ENCODE measurements at places on chromosomes 11 and 22.

GRCh38 chr22:37019309-37020191, at the start of the genes MPST and TST:
Gene MPST, plus strand, starts transcription at chr22:37019742. Its CDS starts 95 bp downstream, at chr22:37019837.
Gene TST, minus strand, starts transcription at chr22:37019447. Its CDS starts 715 bp downstream, at chr22:37018732.
- DNase-seq, result no peak

DNA sequence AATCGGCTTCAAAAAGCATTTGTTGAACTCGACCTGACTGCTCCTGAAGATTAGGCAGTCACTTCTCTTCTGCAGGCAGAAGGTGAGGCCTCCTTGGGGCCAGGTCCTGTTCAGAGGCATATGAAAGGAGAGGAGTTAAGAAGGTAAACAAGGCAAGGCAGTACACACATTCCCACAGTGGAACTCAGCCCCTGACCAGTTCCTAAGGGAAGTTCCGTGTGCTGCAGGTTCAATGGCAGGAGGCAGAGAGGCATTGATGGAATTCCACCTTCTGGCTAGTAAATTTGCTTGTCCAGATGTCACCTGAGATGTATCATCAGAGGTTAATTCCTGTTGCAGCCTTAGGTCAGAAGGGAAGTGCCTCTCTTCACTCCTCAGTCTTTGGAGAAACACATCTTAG, 337.0 kb upstream of the MTNR1B start:
- no peak for DNase-seq

DNA sequence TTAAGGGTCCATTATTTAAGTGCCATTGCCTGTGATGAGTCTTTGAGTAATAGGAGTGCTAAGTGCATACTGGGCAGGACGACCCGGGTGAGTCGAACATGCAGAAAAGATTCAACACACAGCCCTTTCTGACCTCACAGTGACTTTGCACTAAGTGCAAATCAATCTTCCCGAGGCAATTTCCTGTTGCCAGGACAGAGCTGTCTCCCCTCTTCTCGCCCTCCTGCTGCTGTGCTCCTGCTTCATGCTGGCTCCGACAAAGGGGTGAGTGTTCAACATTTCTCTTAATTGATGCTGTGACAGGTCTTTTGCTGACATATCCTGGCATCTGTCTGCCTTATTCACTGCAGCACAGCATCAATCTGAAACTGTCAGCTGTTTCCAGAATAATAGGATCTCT, 42.0 kb downstream of the MCHR1 start:
- DNase-seq, result peak; percentile 68

DNA sequence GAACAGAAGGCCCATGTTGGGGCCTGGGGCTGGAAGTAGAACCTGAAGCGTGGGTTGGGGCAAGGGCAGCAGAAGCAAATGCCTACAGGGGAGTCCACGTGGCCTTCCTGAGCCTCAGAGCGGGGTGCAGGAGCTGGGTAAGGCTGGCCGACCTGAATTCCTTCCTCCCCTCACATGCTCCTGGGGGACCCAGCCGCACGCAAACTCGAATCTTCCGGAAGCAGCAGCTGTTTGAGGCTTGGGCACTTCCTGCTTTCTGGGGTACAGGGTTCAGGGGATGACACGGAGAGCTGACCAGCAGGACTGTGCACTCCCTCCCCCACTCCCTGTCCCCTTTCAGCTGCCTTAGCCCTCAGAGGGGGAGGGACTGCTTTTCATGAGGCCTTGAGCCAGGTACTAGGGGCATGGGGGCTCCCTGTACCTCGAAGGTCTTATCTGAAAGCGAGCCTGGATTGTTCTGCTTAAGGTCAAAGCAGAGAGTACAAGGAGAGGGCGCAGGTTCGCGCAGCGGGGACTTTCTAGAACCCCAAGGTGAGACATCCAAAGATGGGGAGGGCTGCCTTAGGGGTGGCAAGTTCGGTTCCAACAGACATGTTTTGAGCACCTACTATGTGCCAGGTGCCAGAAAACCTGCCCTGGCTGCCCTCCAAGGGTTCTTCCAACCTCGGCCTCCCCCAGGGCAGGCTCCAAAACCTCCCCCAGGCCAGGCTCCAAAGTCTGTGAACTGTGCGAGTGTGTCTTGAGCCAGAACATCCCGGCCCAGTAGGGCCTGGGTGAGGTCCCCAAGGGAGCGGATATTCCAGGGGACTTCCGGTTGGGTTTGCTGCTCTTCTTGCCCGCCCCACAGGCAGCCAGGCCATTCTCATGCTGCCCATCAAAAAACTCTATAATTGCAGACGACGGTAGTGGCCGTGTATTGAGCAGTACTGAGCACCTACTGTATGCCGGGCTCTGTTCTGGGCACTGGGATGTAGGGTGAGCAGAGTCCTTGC, 1.7 kb downstream of the NCF4 start:
- DNase-seq, result no peak

GRCh38 chr22:30864441-30865420, 103.8 kb downstream of the MORC2 start:
- no peak for DNase-seq

DNA sequence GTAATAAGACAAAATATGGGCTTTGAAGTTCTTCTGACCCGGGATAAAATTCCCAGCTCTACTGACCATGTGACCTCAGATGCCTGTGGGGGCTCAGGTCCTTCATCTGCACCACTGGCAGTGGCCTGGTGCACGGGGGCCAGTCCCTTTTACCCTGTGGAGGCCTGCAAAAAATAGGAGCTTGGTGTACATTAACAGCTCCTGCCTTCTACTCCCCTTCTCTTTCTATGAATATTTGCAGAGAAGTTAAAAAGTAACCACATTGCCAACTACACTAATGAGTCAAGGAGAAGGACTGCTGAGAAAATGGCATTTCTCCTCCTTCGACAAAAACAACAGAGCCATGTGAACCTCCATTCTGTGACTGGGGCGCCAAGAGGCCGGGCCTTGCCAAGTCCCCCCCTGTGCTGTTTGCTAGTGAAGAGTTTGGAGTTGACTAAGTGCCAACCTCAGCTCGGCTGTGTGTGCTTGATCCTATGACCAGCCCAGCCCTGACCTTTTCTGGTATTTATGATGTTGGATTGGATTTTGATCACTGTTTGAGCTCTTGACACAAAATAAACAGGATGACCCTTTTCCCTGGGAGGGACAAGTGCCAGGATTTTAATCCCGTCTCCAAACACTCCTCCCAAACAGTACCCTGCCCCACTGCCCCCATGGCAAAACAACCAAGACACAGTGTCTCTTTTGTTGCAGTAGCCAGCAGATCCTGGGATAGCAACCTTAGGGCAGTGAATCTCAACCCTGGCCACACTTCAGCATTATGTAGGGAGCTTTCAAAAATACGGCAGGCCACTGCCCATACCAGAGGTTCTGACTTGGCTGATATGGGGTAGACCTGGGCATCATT, 380.1 kb downstream of the LARGE1 start:
- no peak for DNase-seq

DNA sequence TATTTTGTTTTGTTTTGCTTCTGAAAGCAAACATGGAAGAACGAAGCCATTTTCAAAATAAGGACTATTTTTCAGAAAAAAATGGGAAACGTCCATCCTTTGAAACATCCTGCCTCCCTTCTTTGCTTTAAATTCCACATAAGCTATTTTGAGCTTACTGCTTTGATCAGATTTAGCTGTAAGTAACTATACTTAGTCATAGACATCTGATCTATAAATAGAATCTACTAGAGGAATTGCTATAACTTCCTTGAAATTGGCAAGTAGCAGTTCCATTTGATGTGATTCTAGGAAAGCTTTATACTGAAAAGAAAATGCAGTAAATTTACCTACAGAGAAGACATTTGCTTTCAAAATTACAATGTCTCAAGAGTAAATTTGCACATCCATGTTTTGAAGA, 305.8 kb downstream of the TTC28 start:
- no peak for DNase-seq

DNA sequence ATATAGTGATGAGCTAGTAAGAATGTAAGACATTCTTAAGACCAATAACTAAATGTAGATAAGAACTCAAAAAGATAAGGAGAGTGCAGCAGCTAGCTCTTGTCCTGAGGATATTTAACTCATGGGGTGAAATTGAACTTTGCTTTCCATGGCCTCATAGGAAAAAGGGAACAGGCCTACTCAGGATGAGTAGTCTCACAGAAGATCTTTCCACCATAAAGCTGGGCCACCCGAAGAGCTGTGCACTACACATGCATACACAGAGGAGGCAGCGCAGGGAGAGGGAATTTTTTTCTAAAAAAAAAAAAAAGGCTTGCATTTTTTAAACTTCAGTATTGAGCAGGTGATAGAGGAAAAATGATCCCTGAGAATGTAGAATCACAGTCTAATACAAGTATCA, 59.9 kb upstream of the CFAP300 start:
- DNase-seq, result no peak

- DNase-seq, result no peak
Observed at GRCh38 chr11:123469089-123469488, 39.0 kb downstream of the GRAMD1B start.

GRCh38 chr11:106585061-106585460, 433.2 kb downstream of the GUCY1A2 start:
- no peak for DNase-seq

DNA sequence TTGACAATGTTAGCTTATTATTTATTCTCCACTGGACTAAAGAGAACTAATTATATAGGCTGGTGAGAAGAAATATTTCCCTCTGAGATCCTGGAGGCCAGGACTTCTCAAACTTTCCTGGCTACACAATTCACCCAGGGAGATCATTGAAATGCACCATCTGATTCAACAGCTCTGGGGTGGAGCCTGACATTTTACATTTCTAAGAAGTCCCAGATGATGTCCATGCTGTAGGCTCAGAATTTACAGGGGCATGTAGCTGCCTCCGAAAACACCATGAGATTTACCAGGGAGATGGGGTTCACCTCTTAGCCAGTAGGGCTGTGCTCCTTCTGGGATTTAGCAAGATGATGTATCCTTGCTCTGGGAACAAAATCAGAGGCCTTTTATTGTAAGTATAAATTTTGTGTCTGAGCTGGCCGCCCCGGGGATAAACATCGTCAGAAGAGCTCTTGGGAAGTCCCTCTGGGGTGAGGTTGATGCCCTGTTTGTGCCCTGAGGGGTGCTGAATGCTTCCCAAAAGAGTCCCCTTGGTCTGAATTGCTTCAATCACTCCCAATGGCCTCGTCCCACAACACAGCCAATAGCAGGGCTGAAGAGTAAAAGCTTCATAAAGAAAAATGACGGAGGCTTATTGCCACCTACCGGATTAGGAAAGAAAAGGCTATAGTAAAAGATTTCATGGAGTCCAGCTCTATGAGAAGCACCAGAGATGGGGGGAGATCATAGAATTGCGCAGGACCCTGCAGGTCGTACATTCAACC, 33.4 kb upstream of the API5 start:
- DNase-seq, result no peak

GRCh38 chr11:44608651-44608990, 43.2 kb downstream of the CD82 start:
- DNase-seq, result peak; percentile 74

DNA sequence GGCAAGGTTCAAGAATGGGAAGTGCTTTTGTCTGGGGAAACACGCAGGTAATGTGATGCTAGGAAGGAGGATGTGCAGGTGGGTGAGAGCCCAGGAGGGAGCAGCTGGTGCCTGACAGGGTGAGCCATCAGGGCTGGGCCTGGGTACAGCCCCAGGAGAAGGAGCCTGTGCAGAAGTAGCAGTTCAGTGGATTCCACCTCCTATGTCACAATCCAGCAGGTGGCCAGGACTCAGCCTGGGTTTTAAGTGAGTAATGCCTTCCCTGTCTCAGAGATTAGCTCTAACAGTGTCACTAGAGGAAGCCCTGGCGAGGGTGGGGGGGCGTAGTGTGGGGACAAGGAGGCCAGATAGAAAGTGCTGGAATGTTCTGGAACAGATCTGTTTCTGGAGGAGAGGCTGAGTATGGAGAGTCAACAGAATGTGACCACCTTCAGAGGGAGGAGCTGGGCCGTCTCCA, 8.1 kb downstream of the RIC8A start:
- DNase-seq, result no peak

DNA sequence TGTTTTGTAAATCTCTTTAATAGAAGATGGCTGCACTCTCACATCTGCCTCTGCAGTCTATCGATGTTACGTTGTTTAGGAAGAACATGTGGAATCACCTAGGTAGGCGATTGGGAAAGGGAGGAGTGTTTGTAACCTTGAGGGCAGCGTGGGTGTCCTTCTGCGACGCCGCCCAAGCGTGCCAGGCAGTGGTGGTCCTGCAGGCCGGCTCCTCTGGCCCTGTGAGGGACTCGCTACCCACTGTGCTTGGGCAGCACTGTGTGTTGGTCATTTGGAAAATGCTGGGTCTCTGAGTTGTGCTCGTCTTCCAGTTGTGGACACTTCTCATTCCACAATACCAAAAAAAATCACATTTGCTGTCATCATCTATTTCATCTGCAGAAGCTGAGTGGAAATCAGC, 29.1 kb downstream of the CTTN start:
- no peak for DNase-seq

- no peak for DNase-seq
Observed at GRCh38 chr22:17827466-17827865, 53.2 kb upstream of the BID start.

DNA sequence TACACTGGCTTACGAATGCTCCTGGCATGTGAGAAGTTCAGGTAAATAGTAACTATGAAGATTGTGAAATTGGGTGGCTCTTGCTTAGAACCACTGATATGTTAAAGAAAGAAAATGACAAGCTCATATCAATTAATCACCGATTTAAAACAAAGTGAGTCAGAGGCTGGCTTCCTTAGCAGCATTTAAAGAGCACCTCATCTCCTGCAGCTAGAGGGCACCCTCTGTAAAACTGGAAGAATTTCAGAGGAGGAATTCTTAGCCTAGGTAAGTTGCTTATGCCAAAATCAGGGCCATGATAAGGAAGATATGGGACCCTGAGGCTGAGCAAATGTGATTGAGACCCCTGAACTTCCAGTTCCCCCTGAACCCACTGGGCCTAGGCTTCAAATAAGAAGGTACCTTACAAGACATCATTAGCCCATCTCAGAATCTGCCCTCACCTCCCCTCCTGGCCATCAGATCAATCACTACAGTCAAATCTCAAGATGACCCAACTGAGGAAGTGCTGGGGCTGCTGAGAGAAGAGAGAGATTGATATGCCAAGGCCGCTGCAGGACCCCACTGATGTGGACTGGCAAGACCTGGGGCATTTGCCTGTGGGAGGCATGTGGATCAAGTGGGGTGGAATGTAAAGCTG, 8.6 kb upstream of the CD3E start:
- DNase-seq, result no peak

- DNase-seq, result no peak
Observed at GRCh38 chr22:17131686-17132085, 10.5 kb upstream of the TMEM121B start.

DNA sequence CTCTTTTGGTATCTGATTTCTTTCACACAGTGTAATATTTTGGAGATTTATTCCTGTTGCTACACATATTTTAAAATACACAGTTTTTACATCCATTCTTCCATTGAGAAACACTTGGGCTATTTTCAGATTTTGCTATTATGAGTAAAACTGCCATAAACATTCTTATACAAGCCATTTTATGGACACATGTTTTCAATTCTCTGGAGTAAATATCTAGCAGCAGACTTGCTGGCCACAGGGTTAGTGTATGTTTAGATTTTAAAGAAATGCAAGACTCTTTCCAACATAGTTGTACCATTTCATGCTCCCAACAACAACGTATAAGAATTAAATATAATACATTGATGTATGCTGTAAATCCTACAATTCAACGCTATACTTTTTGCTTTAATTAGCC, 360.8 kb upstream of the PITPNB start:
- no peak for DNase-seq

- DNase-seq, result no peak
Observed at GRCh38 chr11:65872586-65873317, at the start of gene EFEMP2. Gene EFEMP2, minus strand, starts transcription at chr11:65872800. Its CDS starts 446 bp downstream, at chr11:65872354.

GRCh38 chr11:12771875-12772274, 97.7 kb downstream of the TEAD1 start:
- DNase-seq, result no peak
